NCI-H1436 treated with DMSO at 0.1 percent for 48 hours (cell line): ENCODE measurements at places on chromosomes 7 and 10.

DNA sequence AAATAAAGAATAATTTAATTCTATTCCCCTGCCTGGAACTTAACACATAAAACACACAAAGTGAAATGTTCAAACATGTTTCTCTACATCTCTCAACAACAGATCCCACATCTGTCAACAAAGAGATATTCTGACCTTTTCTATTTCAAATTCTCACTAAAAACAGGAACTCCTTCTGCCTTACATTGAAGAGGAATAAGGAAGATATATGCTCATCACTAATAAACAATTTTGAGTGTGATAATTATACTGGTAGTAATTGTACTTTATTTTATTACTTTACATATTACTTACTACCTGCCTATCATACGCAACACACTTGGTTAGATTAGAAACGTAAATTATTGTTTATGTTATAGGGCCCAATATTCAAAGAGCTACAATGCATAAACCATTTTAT is 13.4 kb downstream of the AKR1C2 start:
- DNase-seq = no peak

GRCh38 chr10:33267708-33268107 is 66.8 kb downstream of the NRP1 start:
- DNase-seq = no peak

GRCh38 chr10:120394446-120394845 is 62.6 kb upstream of the PLPP4 start:
- DNase-seq = no peak

DNA sequence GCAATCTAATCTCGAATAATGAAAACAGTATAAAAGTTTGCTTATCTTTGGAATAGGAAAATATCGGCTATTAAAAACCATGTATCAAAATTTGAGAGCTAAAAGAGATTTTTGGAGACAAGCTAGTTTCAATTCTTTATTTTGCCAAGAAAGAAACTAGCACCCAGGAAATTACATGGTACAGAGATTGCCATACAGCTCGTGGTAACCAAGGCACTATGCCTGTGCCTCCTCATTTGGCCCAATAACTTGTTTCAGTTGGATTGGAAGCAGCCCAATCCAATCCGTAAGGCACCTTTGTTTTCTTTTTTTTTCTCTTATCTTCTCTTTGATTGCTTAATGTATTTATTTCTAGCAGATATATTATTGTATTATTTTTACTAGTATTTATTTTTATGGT is 55.0 kb downstream of the GNAI1 start:
- no peak for DNase-seq

GRCh38 chr7:15218261-15218660 is 315.7 kb upstream of the DGKB start:
- no peak for DNase-seq

GRCh38 chr10:60187691-60188090 is 202.0 kb downstream of the ANK3 start:
- no peak for DNase-seq

- no peak for DNase-seq
Observed at GRCh38 chr10:28878236-28878970, 201.1 kb downstream of the BAMBI start.

DNA sequence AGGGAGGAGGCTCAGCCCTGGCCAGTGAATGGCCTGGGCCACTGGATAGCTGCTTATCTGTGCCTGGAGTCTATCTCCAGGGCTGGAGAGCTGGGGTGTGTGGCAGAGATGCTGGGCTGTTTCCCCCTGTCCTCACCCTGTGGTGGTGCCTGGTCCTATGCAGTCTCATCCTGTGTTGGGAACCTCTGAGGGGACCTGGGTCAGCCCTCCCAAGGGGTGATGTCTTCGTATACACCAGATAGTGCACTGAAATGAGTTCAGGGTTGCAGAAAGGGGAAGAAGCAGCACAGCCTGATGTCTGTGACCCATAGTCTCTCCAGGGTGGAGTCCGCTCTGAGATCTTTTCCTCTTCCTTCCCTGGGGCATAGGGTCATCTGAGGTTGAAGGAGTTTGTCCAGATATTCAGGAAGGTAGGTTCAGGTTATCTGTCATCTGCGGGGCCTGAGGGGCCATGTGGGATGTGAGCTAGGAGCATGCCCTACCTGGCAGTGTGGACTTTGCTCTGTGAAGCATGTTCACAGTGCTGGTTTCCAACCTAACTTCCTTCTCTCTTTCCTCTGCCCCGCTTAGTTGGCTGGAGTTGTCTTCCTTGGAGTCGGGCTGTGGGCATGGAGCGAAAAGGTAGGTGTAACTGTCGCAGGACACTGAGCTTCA is 33.4 kb upstream of the SH2D4B start:
- DNase-seq = no peak

DNA sequence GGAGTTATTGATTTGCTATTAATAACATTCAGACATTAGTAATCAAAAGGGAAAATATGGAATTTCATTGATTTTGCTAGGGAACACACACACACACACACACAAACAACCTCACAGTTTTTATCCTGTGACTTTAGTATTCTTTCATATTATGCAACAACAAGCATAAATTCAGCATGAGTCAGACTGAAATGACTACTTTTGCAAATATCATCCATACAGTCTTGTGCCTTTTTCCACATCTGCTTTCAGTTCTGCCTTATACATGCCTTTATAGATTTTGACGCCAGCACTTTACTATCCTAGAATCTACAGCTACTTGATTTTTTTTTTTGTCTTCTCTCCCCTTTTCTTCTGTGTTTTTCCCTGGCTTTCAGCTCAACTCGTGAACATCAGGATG is 975.8 kb upstream of the LRRTM3 start:
- no peak for DNase-seq

DNA sequence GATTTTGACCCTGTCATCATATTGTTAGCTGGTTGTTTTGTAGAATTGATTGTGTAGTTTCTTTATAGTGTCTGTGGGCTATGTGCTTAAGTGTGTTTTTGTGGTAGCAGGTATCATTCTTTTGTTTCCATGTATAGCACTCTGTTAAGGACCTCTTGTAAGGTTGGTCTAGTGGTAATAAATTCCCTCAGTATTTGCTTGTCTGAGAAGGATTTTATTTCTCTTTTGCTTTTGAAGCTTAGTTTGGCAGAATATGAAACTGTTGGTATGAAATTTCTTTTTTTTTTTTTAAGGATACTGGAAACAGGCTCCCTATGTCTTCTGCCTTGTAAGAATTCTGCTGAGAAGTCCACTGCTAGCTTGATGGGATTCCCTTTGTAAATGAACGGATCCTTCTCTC is 1073.4 kb downstream of the LRMDA start:
- no peak for DNase-seq

DNA sequence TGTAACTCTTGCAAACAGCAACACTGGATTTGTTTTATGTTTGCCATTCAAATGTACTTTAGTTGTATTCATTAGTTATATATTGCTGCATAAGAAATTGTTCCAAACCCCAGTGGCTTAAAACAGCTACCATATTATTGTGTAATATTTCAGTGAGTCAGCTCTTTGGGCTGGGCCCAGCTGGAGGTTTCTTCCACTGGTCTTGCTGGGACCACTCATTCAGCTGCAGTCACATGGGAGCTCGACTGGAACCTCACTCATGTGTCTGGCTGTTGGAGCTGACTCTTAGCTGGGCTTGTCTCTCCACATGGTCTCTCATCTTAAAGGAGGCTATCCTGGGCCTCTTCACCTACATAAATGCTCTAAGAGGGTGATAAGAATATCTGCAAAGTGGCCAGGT is 23.2 kb upstream of the PIP4K2A start:
- DNase-seq = no peak

DNA sequence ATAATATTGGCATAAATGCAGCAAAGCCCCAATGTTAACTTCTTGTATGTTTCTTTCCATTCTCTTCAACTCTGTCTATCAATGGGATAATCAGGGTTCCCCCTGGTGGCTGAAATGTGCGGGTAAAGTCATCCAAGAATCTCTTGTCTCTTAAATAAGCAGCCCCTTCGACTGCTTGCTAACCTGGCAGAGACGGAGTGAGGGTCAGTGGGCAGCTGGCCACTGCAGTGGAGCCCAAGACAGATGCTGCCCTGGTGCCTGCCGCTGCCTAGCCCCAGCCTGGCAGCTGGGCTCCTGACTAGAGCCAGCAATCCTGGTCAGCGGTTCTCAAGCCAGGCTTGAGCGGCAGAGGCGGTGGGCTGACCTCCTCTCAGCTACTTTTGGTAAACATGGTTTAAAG is 248.9 kb downstream of the COBL start:
- DNase-seq = peak; percentile 9

GRCh38 chr7:44062903-44063295 is 2.5 kb downstream of the PGAM2 start:
- DNase-seq = no peak

- no peak for DNase-seq
Observed at GRCh38 chr7:141866974-141867373, 25.7 kb upstream of the PRSS37 start.

- no peak for DNase-seq
Observed at GRCh38 chr10:115295213-115295805, 202.1 kb downstream of the ATRNL1 start.
